ENCODE measurements at places on chromosomes 2 and 18. TPM values are rescaled to one million over a fixed set of nuclear protein-coding genes. Genes with fewer than 3 reads are reported as not detected.

- no peak overlapping the region for H3K4me3 ChIP-seq
- no peaks in the 10 kb centered on the region for H3K27me3 ChIP-seq
These were observed 47.0 kb downstream of the RAPGEF4 start for GRCh38 chr2:172782506-172783164.

- H3K27ac ChIP-seq, result no peak overlapping the region
- no peak overlapping the region for H3K4me3 ChIP-seq
- H3K36me3 ChIP-seq, result no peaks in the 10 kb centered on the region
- DNase-seq, result no peak
- H3K27me3 ChIP-seq, result no peaks in the 10 kb centered on the region
These were observed 199.3 kb downstream of the SH3BP4 start for GRCh38 chr2:235151152-235151551.

DNA sequence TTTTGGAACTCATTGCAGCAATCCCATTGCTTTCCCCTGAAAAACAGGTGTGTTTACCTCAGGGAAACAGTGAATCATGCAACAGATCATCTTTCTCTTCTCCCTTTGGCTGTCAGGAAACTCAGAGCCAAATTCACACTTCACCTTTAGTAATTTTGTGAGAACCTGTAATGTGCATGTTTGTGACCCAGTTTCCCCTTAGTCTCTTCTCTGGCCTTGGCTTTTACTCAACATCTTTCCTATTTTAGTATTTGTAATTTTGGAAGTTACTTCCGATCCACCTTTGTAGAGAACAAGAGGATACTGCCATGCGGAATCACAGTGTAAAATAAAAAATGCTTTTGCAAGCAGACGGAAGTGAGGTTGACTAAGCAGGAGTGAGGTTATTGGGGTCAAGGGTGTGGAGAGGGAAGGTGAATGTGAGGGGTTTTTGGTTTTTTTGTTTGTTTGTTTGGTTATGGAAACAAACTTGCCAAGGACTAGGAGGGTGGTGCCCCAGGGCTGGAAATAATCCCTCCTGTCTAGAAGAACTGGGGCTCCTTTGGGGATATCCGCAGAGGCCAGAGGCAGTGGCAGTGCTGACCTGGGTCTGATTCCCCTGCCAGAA is 14.0 kb downstream of the ASPRV1 start:
- H3K4me1 ChIP-seq, result peaks cover 5% of the 10 kb centered on the region
- peak overlapping the region; percentile 34 for H3K27ac ChIP-seq
- no peaks in the 10 kb centered on the region for H3K36me3 ChIP-seq
- DNase-seq, result no peak
- no peak overlapping the region for H3K4me3 ChIP-seq

DNA sequence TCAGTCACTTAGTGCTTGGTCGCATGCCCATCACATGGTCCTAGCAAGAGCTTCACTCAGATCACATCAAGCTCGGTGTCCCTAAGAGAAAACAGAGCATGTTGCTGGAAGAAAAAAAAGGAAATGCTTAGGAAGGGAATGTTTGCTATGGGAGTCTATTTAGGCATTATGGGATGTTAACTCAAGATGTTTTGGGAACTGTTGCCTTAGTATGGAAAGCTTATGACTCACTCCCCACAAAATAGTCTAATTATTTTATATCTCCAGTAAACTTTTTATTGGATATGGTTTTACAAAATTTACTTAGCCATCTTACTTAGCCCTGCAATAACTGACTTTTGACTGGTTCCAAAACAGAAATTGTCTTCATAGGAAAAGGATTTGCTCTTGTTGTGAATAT is 439.5 kb upstream of the ZEB2 start:
- H3K27me3 ChIP-seq, result no peaks in the 10 kb centered on the region
- DNase-seq, result no peak
- no peaks in the 10 kb centered on the region for H3K36me3 ChIP-seq
- H3K27ac ChIP-seq, result no peak overlapping the region
- H3K4me1 ChIP-seq, result no peaks in the 10 kb centered on the region

The LYPD1 gene
- total RNA-seq, result 0.66 TPM

The NAPG gene
- 36.0 TPM for total RNA-seq

The DPYSL5 gene
- 0.35 TPM for total RNA-seq

- H3K4me3 ChIP-seq, result no peak overlapping the region
- no peaks in the 10 kb centered on the region for H3K4me1 ChIP-seq
- DNase-seq, result no peak
These were observed 10.7 kb downstream of the FN1 start for GRCh38 chr2:215425021-215425782.

- H3K4me3 ChIP-seq, result no peak overlapping the region
- H3K4me1 ChIP-seq, result no peaks in the 10 kb centered on the region
- H3K36me3 ChIP-seq, result no peaks in the 10 kb centered on the region
- no peak overlapping the region for H3K27ac ChIP-seq
- no peaks in the 10 kb centered on the region for H3K27me3 ChIP-seq
- DNase-seq, result no peak
These were observed 232.3 kb downstream of the OSR1 start for GRCh38 chr2:19125901-19126680.

- H3K27ac ChIP-seq, result no peak overlapping the region
- no peaks in the 10 kb centered on the region for H3K27me3 ChIP-seq
- peaks cover 4% of the 10 kb centered on the region for H3K4me1 ChIP-seq
- DNase-seq, result no peak
- H3K4me3 ChIP-seq, result no peak overlapping the region
These were observed 48.0 kb downstream of the RNF144A start for GRCh38 chr2:6965071-6965795.

The TFCP2L1 gene
- 54.2 TPM for total RNA-seq

DNA sequence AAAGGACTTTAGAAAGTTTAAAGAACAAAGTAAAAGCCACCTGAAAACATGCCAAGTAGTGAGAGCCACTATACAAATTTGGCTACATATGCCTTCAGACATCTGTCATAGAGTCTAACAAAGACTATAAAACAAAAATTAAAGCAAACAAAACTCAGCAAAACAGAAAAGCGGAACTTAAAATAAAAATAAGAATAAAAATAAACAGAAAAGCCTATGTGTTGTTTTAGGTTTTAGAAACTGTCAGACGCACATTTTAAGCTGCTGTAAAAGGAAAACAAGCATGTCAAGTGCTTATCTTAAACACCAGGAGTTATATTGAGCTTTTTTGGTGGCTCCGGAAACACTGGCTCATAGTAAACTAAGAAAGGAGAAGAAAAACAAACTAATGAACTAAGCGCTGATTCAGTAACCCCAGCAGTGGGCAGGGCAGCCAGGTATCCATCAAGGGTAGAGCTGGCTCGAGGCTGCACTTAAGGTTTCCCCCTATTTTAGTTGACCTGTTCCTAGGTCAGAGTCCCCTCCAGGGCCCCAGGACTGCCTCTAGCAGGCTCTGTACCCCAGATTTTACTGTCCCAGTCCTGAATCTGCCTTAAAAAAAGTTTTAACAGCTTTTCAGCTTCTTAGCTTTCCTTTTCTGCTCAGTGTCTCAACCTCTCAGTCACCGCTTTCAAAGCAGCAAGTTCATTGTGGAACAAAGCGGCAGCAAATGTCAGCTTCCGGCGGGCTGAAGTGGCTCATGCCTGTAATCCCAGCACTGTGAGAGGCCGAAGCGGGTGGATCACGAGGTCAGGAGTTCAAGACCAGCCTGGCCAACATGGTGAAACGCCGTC is 15.4 kb upstream of the RMC1 start:
- no peaks in the 10 kb centered on the region for H3K4me1 ChIP-seq
- H3K4me3 ChIP-seq, result peak overlapping the region; percentile 5
- H3K27me3 ChIP-seq, result no peaks in the 10 kb centered on the region
- no peaks in the 10 kb centered on the region for H3K36me3 ChIP-seq

The STARD6 gene
- not detected for total RNA-seq

DNA sequence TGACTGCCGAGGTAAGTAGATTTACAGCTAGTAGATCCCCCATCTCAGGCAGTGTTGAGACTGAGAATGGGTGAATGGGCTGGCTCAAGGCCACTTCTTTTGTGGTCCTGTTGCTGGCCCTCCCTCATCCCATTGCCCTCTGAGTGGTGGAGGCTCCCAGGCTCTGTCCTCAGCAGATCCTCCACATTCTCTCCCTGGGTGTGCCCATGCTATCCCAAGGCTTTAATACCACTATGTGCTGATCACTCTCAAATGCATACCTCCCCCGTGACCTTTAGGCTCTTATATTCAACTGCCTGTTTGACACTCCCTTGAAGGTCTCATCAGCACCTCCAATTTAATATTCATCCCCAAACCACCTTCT is 271.8 kb downstream of the GLI2 start:
- no peak overlapping the region for H3K27ac ChIP-seq
- no peaks in the 10 kb centered on the region for H3K36me3 ChIP-seq
- no peaks in the 10 kb centered on the region for H3K27me3 ChIP-seq
- H3K4me1 ChIP-seq, result no peaks in the 10 kb centered on the region
- H3K4me3 ChIP-seq, result no peak overlapping the region
- DNase-seq, result no peak

The XDH gene
- 18.4 TPM for total RNA-seq

GRCh38 chr2:217722883-217723472 is 279.8 kb downstream of the TNS1 start:
- H3K4me1 ChIP-seq, result no peaks in the 10 kb centered on the region
- DNase-seq, result no peak
- H3K36me3 ChIP-seq, result no peaks in the 10 kb centered on the region
- no peak overlapping the region for H3K4me3 ChIP-seq
- H3K27me3 ChIP-seq, result no peaks in the 10 kb centered on the region
- no peak overlapping the region for H3K27ac ChIP-seq

DNA sequence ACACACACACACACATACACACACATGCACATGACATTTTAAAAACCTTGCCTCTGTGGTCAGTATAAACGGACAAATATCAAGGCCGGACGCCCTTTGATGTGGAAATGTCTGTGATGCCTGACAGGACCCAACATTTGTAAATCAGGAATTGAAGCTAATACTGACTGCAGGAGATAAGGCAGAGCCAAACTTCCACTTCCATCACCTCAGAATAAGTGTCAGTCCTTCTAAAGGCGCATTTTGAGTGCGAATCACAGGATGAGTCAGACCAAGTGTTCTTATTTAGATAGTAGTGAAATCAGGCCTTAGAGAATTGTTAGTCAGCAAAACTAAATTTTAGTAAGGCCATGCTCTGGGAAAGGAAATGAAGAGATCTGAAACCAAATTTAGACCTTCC is 211.7 kb upstream of the LRATD1 start:
- no peak overlapping the region for H3K27ac ChIP-seq
- H3K4me3 ChIP-seq, result no peak overlapping the region
- no peaks in the 10 kb centered on the region for H3K27me3 ChIP-seq
- H3K4me1 ChIP-seq, result peaks cover 3% of the 10 kb centered on the region
- H3K36me3 ChIP-seq, result no peaks in the 10 kb centered on the region

The VIT gene
- total RNA-seq, result 0.21 TPM

The OSR1 gene
- total RNA-seq, result 1.7 TPM

DNA sequence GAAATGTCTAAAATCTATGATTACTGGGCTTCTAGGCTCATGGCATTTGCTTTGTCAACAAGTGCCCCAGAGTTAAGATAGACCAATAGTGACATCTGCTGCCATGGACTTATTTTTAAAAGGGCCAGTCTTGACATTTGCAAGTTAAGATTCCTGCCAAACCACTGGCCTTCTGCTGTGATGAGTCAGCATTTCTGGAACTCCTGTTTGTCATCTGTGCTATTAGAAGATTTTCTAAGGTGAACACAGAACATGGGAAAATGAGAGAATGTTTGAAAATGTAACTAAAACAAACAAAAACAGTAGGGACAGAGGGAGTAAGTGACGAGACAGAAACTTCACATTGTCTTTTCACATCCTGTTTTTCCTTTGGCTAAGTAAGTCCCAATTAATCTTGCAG is 93.7 kb upstream of the WDR75 start:
- no peaks in the 10 kb centered on the region for H3K36me3 ChIP-seq
- no peaks in the 10 kb centered on the region for H3K27me3 ChIP-seq
- DNase-seq, result peak; percentile 24
- no peak overlapping the region for H3K4me3 ChIP-seq
- no peaks in the 10 kb centered on the region for H3K4me1 ChIP-seq
- H3K27ac ChIP-seq, result peak overlapping the region; percentile 18

DNA sequence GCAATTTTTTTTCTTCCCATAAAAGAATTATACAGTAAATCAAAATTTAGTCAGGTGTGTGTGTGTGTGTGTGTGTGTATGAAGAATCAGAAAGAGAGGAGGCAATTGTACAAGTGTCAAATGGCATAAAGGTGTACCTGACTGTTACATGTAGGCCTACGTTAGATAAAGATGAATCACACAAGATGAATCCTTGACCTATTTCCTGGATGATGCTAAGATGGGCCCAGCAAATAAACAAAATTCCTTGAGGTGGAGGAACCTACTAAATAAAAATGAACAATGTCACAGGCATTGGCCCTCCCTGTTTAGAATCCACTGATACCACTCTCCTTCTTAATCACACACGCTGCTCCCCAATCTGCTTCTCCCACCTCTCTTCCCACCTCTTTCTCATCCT is 79.7 kb upstream of the LRATD1 start:
- no peak for DNase-seq
- H3K4me1 ChIP-seq, result no peaks in the 10 kb centered on the region
- no peak overlapping the region for H3K4me3 ChIP-seq
- H3K27ac ChIP-seq, result no peak overlapping the region
- H3K27me3 ChIP-seq, result no peaks in the 10 kb centered on the region

DNA sequence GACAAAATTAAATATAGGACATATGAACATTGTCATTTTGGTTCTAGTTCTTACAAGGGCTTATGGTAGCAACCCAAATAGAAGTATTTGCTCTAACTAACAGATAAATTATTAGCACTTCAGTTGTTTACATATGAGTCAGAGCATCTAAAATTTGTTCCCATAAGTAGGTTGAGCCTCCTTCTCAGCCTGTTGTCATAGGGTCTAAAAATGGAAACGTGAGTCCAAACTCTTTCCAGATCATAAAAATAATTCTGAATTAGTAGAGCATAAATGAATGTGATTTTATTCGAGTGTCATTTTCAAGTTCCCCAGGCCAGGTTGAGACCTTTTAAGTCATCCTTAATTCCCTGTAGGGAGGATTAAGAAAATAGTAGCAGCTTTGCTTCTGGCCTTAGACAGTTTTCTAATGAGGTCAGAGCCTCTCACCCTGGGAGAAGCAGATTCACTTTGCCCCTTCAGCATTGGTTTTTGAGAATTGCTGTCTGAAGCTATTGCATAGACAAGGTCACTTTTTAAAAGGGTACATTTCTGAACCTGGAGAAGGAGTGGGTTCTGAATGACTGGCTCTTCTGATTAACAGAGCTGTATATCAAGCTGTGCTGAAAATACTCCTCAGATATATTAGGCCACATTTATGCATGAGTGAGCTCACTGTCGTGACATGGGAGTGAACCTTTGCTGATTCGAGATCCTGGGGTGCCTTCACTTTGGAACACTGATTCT is 164.3 kb downstream of the NEDD4L start:
- H3K36me3 ChIP-seq, result no peaks in the 10 kb centered on the region
- H3K4me1 ChIP-seq, result no peaks in the 10 kb centered on the region
- peak overlapping the region; percentile 4 for H3K27ac ChIP-seq
- no peaks in the 10 kb centered on the region for H3K27me3 ChIP-seq
- DNase-seq, result peak; percentile 11
- no peak overlapping the region for H3K4me3 ChIP-seq

GRCh38 chr2:15959331-15960153 is 19.2 kb downstream of the MYCN start:
- DNase-seq, result no peak
- H3K4me1 ChIP-seq, result no peaks in the 10 kb centered on the region
- H3K27ac ChIP-seq, result no peak overlapping the region
- no peak overlapping the region for H3K4me3 ChIP-seq

All from colonic mucosa (tissue), 4 donors.